SHP77 treated with DMSO at 0.1 percent for 48 hours (cell line): ENCODE measurements at places on chromosomes 6 and 20.
A peak's percentile ranks its signal among the peaks of the same experiment; 100 is the strongest.

DNA sequence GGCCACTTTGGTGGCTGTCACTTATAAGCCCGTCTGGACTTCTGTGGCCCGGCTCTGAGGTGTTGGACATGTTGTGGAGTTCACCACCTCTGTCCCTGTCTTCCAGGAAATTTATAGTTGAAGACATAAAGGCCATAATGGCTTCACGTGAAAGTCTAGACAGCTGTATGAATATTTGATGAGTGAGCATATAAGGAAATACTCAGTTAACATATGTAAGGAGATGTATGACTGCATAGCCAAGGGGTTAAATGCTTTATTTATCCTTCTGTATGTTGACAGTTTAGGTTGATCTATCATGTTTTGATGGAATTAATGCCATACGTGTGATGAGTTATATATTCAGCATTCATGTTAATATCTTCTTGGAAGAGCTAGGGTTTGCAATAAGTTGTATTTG lies 16.1 kb downstream of the HIVEP1 start:
- no peak for DNase-seq

GRCh38 chr6:143964674-143965081 lies 43.4 kb downstream of the PLAGL1 start:
- DNase-seq, result no peak

DNA sequence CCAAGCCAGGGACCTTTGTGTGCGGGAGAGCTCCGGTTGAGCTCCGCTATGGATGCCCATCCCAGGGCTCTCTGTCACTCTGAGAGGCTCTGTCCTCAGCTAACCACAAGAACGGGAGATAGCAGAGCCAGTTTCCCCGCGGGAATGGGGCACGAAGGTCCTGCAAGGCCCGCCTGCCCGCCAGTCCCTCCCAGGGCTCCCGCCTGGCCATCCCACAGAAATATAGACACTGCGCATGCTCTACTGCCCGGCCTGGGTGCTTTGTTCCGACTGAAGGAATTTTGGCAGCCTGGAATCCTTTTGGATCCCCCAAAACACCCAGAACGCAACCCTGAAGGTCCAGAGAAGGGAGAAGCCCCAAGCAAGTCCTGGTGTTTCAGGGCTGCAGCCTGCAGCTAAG lies 8.6 kb upstream of the DEFB110 start:
- no peak for DNase-seq

DNA sequence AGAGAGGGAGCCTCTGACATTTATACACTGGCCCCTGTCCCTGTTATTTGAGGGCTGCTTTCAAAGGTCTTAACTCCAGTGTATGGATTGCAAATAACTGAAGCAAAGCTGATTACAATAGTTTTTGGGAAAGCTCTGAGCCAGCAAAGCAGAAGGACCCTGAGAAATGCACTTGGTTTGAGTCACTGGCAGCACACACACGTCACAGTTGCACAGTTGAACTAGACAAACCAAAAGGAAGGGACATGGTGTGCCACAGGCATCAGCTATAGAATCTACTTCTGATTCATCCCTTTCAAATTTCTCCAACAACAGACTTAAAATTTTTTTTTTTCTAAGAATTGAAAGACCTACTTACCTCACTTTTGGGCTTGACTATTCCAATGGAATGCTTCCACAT lies 56.4 kb downstream of the SNRNP48 start:
- DNase-seq, result no peak

- DNase-seq, result no peak
Observed at GRCh38 chr20:19737025-19737424, 21.0 kb upstream of the RIN2 start.

DNA sequence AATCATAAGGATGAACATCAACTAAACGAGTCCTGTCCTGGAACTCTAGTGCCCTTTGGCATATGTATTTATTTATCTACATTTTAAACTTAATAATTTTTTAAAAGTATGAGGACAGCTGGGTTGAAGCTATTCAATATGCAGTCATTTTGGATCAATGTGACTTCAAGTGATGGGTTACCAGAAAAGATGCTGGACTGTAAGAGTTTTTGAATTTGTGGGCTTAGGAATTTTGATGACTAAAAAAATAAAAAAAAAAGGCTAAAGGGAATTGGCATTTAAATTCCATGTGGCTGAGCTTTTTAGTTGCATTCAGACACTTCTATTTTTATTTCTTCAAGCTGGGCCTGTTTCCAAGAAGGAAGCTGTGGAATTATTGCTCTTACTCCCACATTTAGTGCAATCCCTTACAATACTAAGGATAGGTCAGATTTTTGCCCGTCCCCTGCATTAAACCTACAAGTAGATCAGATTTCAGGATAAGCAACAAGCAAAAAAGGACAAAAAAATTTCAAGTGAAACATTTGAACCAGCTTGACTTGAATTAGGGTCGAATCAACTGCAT lies 704.2 kb upstream of the CITED2 start:
- DNase-seq, result no peak

- no peak for DNase-seq
Observed at GRCh38 chr6:118054082-118054481, 147.0 kb downstream of the SLC35F1 start.

DNA sequence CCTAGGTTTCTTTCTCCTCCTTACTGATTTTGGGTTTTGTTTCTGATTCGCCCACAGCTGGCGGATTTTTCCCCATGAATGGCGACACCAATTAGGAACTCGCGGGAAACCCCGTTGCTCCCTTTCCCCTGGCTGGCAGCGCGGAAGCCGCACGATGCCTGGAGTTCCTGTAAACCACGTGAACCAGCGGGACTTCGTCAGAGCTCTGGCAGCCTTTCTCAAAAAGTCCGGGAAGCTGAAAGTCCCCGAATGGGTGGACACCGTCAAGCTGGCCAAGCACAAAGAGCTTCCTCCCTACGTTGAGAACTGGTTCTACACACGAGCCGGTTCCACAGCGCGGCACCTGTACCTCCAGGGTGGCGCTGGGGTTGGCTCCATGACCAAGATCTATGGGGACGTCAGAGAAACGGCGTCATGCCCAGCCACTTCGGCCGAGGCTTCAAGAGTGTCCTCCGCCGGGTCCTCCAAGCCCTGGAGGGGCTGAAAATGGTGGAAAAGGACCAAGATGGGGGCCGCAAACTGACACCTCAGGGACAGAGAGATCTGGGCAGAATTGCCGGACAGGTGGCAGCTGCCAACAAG lies 3.2 kb upstream of the SEC23B start:
- DNase-seq, result no peak

- no peak for DNase-seq
Observed at GRCh38 chr6:67501755-67502154, 1133.3 kb upstream of the ADGRB3 start.

GRCh38 chr20:17580895-17581294 lies 11.0 kb downstream of the DSTN start:
- DNase-seq, result no peak

DNA sequence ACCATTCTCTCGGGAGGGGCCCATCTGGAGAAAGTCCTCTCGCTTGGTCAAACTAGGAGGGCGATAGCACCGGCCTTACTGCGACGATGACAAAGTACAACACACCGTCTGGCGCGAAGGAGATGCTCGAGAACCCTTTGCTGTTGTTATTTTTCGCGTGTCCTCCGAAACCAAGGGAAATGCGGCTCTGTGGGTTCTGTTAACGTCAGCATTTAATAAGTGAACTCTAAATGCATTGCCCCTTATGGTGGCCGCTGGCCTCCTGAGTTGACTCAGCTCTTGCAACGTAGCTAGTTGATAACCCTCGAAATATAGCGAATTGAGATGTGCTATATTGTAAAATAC lies 577 bp upstream of the SCAND1 start:
- no peak for DNase-seq

DNA sequence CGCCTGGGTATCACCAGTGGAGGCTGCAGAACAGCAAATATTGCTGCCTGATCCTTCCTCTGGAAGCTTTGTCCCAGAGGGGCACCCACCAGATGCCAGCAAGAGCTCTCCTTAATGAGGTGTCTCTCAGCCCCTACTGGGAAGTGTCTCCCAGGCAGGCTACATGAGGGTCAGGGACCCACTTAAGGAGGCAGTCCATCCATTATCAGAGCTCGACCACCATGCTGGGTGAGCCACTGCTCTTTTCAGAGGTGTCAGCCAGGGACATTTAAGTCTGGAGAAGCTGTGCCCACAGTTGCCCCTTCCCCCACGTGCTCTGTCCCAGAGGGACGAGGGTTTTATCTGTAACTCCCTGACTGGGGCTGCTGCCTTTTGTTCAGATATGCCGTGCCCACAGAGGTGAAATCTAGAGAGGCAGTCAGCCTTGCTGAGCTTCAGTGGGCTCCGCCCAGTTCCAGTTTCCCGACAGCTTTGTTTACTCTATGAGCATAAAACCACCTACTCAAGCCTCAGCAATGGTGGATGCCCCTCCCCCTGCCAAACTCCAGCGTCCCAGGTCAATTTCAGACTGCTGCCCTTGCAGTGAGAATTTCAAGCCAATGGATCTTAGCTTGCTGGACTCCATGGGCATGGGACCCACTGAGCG lies 25.9 kb upstream of the AIG1 start:
- DNase-seq, result peak; percentile 13

GRCh38 chr6:52545406-52546119 lies 31.3 kb downstream of the TRAM2 start:
- no peak for DNase-seq

- no peak for DNase-seq
Observed at GRCh38 chr6:30787954-30788353, 43.6 kb upstream of the IER3 start.

DNA sequence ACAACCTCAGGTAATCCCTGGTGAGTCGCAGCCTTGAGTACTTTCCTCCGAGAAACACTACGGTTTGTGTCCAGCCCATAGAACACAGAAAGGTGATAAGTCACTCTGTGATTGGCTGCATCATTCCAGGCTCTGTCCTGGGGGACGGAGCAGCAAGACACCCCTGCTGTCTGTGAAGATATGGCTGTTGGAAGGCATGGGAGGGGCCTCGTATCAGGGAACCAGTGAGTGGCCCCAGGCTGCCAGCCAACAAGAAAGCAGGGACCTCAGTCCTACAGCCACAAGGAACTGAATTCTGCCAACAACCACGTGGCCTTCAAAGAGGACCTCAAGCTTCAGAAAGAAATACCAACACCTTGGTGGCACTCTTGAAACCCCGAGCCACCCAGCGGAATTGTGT lies 6.4 kb upstream of the EEF1A2 start:
- no peak for DNase-seq

DNA sequence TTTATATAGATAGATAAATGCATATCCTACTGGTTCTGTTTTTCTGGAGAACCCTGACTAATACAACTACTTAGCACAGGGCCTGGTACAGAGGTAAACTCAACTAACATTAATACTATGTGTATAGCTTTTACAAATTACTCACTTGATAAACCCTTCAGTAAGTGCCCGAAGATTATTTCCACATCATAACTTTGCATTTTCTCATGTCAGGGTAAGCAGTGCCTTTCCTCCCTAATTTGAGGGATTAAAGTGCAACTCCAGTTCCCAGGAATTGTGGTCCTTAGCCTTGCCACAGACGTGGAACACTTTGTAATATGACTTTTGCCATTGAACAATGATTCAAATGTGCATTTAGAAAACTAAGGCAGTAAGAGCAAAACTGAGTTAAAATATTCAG lies 147.5 kb upstream of the SMLR1 start:
- DNase-seq, result no peak

GRCh38 chr6:133854364-133855275 lies 34.3 kb upstream of the TCF21 start:
- no peak for DNase-seq

DNA sequence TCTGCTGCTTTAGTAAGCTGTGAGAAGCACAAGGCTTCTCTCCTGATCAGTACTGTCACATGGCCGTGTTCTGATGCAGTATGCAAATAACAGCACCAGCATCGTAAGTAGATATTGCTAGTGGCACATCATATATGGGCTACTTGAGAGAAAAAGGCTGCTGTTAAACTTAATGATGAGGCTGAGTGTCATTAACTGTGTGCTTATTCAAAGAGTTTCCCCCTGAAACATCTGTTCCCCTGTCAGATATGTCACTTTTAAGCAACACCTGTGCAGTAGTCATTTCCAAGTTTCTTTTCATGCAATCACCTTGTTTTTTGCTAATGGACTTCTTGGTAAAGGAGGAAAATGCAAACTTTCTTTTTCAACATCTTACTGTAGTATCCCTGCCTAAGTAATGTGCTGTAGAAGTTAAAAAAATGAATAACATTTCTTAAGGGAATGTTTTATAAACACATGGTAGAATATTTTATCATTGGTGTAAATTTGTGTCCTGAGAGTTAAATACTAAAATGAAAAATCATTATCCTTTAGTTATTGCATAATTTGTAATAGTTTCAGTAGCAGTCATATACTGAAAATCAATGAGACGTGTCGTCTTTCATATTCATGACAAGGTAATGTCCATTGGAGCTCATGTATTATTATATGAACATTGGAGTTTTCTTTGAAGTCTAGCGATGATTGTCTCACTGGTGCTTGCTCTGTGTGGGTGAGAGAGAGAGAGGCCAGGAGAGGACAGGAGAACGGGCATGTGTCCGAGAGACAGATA lies 366.3 kb downstream of the CDKAL1 start:
- no peak for DNase-seq

GRCh38 chr6:116136373-116136772 lies 10.4 kb upstream of the COL10A1 start:
- DNase-seq, result no peak

GRCh38 chr20:51412951-51413481 lies 129.5 kb downstream of the NFATC2 start:
- no peak for DNase-seq

DNA sequence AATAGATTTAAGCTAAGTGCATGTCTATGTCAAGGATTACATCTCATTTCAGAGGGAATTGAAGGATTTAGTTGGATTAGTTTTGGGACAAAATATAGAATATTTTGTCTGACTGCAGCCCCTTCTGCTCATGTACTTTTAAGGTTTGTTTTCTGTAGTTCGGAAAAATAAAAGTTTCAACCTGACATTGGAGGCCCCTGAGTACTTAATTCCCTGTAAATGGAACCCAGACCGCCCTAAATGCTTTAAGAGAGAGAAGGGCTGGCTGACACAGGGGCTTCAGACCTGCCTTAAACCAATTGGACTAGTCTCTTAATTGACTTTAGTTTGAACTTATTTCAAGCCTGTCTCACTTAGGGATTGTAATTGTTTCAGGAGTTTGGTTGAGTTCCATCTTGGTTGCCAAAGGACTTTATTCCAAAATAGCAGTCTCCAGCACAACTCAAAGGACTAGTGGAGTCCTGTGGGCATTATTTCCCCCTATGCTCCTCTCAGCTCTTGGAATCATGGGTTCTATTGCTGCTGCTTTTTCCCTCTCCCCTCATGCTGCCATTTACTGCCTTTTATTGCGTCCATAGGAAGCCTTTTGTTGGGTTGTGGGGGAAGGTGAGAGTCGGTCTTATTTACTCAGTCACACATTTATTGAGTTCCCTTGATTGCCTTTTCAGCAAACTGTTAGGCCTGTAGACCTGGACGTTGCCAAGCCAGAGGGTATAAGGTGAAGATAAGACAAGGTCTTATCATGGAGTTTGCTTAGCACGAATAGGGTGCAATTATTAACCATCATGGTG lies 14.5 kb downstream of the BRD2 start:
- DNase-seq, result no peak
